ENCODE measurements at places on chromosomes 16 and 17.

DNA sequence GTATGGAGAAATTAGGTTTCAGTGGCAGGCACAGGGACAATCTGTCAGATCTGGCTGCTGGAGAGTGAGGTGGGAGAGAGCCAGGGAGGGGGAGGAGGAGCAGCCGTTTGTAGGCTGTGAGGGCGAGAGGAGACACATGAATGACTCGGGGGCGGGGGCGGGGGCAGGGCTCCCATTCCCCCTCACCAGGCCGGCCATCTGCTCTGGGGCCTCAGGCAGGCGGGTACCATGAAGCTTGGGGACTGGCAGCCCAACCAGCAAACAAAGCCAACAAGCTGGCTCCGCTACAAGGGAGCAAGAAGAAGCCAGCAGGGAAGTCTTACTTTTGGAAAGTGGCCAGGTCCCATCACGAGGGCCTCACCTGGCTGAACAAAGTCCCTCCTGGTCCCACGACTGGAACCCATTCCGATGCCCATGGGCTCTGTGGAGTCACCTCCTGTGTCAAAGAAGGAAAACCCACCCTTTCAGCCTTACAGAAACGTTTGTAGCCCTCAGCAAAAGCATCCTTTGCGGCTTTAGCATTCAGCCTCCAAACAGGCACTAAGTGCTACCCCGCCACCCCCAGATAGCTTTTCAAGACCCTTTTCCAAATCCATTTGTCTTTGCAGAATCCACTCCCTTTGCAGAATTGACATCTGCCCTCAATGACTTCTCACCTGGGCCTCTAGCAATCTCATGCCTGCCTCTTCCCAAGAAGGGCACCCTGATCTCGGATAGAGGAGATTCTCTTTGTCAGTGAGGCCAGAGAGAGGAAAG is 9.2 kb upstream of the SSTR2 start:
- DNase-seq, result no peak
- peaks cover 12% of the 10 kb centered on the region for H3K4me1 ChIP-seq
- H3K27ac ChIP-seq, result no peak overlapping the region
- H3K4me3 ChIP-seq, result no peak overlapping the region
- H3K36me3 ChIP-seq, result peaks cover 2% of the 10 kb centered on the region

DNA sequence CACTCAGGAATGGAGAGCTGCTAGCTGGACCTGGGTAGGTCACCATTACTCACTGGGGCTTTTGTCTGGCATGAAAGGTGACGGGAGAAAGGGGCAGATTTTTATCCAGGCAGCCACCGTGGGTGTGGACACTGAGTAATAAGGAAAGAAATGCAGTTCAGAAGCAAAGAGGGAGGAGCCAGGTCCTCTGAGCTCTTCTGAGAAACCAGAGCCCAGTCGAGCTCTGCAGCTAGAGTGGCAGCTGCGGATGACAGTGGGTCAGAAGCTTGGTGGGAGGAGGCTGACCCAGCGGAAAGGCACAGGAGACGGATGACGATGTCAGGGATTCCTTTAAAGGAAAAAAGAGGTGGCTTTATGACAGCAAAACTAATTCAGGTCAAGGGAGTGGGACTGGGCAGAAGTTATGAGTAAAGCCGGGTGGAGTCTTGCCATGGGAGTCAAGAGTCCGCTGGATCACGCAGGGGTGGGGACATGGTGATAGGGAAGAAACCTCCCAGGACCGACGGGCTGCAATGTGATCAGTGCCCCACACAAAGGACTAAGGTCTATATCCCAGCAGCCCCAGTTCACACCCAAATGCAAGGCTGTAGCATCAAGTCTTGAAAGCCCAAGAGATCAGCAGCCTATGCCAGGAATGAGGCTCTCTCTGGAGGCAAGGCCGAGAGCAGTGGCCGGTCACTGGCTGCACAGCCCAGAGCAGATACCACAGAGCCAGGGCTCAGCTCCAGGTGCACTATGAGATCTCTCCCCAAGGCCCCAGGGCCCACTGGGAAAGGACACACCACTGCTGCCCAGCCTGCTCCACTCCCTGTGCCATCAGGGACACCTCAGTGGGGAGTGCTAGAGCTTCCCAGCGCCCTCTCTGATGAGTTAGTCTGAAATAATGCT is 6.3 kb upstream of the MNT start:
- no peak overlapping the region for H3K4me3 ChIP-seq
- H3K4me1 ChIP-seq, result peaks cover 27% of the 10 kb centered on the region
- peaks cover 2% of the 10 kb centered on the region for H3K36me3 ChIP-seq
- DNase-seq, result no peak
- H3K27ac ChIP-seq, result peak overlapping the region; percentile 27

DNA sequence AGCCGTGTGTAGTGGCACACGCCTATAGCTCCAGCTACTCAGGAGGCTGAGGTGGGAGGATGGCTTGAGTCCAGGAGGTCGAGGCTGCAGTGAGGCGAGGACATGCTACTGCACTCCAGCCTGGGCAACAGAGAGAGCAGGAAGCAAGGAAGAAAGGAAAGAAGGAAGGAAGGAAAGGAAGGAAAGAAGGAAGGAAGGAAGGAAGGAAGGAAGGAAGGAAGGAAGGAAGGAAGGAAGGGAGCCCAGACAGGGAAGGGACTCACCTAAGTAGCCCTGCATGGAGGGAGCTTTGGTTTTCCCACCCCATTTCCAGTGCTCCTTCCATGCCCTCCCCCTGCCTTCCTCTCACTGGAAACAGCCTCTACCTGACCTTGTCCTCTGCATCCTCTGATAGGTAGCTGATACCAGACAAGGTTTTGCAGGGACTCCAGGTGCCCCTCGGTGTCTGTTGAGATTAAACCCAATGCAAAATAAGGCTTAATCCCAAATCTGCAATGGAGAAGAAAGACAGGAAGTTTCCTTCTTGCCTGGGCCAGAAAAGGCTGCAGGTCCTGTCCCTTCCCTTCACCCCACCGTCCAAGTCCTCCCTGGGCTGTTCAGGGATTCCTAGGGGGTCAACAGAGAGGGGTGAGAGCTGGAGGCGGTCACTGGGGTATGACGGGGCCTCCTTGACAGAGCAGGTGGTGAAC is 21.5 kb upstream of the CA4 start:
- no peak overlapping the region for H3K4me3 ChIP-seq
- H3K27me3 ChIP-seq, result no peaks in the 10 kb centered on the region
- H3K4me1 ChIP-seq, result peaks cover 2% of the 10 kb centered on the region
- DNase-seq, result no peak
- H3K27ac ChIP-seq, result peak overlapping the region; percentile 26

DNA sequence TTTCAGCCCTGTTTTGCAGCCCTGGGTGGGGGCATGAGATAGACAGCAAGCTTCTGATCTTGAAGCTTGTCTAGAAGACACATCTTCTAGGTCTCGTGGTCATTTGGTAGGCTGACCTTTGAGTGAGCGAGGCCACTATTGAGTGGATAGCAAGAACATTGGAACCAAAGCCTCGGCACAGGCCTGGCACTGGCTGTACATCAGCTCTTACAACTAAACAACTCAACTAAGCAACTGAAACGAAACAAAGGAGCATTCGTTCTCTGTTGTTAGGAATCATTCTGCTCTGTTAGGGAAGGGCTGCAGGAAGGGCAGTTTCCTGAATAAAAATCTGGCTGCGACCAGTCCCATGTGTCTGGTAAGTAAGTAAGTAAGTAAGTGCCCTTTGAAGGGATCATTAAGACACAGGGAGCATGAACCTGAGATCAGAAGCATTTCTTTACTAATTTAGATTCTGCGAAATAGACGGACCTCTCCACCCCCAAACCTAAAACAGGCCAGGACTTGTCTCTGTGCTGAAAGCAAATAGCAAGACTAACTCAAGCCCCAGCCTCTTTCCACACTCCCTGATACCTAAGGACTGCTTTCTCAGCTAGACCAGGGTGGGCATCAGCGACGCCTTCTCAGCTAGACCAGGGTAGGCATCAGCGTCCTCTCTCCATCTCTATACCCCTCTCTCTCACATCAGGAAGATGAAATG is 22.7 kb downstream of the CYB561 start:
- peaks cover 3% of the 10 kb centered on the region for H3K36me3 ChIP-seq
- no peak overlapping the region for H3K4me3 ChIP-seq
- DNase-seq, result no peak
- no peaks in the 10 kb centered on the region for H3K27me3 ChIP-seq
- no peak overlapping the region for H3K27ac ChIP-seq
- H3K4me1 ChIP-seq, result peaks cover 27% of the 10 kb centered on the region

GRCh38 chr17:68909066-68909465 is 46.1 kb downstream of the ABCA8 start:
- H3K27me3 ChIP-seq, result peaks cover 4% of the 10 kb centered on the region
- no peaks in the 10 kb centered on the region for H3K4me1 ChIP-seq
- H3K36me3 ChIP-seq, result no peaks in the 10 kb centered on the region

- no peaks in the 10 kb centered on the region for H3K36me3 ChIP-seq
- H3K4me1 ChIP-seq, result peaks cover 2% of the 10 kb centered on the region
- H3K27ac ChIP-seq, result no peak overlapping the region
- peak; percentile 90 for DNase-seq
- H3K4me3 ChIP-seq, result peak overlapping the region; percentile 33
- H3K27me3 ChIP-seq, result peaks cover 21% of the 10 kb centered on the region
Measured at GRCh38 chr17:77247048-77247541, 106.3 kb downstream of the SEC14L1 start.
